ENCODE measurements at places on chromosomes 2 and 18. TPM values are rescaled to one million over a fixed set of nuclear protein-coding genes. Genes with fewer than 3 reads are reported as not detected.

DNA sequence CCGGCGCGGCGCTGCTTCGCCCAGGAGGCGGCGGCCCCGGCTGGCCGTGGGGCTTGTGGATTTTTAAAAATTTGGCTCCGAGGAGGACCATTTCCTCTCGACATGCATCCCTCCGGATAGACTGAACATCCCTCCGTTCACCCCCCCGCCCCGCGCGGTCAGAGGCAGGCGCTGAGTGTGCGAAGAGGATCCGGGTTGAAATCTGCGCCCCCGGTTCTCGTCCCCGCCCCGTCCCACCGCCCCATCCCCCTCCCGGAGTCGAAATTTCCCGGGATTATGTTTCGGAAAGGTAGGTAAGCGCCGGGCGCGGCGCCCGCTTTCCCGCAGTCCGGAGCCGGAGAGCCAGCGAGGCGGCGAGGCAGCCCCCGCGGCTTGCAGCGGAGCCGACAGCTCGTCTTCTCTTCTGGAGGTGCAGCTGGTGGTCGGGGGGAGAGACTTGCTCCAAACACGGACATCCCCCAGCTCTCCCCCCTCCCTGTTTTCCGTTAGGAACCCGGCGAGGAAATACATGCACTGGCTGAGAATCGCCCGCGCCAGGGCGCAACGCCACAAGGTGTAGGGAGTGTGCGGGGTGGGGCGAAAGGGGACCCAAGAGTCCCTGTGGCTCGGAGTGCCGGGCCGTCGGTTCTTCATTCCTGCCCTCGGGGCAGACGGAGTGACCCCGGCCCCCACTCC lies at the start of gene PRKCE:
Gene PRKCE, plus strand, starts transcription at position 261 of the 675 bp plus-strand sequence.
- no peaks in the 10 kb centered on the region for H3K36me3 ChIP-seq
- H3K4me3 ChIP-seq, result peak within 1 kb of the TSS; percentile 92
- no peaks in the 10 kb centered on the region for H3K27me3 ChIP-seq
- peak; percentile 85 for DNase-seq

- H3K27me3 ChIP-seq, result peaks cover 2% of the 10 kb centered on the region
- no peak for DNase-seq
- H3K4me1 ChIP-seq, result no peaks in the 10 kb centered on the region
- no peak overlapping the region for H3K4me3 ChIP-seq
Observed at GRCh38 chr18:31049189-31049588, 6.6 kb upstream of the DSC3 start.

- H3K27ac ChIP-seq, result no peak overlapping the region
- H3K27me3 ChIP-seq, result no peaks in the 10 kb centered on the region
- no peaks in the 10 kb centered on the region for H3K4me1 ChIP-seq
- H3K36me3 ChIP-seq, result no peaks in the 10 kb centered on the region
Observed at GRCh38 chr2:187165936-187166610, 282.0 kb downstream of the CALCRL start.

DNA sequence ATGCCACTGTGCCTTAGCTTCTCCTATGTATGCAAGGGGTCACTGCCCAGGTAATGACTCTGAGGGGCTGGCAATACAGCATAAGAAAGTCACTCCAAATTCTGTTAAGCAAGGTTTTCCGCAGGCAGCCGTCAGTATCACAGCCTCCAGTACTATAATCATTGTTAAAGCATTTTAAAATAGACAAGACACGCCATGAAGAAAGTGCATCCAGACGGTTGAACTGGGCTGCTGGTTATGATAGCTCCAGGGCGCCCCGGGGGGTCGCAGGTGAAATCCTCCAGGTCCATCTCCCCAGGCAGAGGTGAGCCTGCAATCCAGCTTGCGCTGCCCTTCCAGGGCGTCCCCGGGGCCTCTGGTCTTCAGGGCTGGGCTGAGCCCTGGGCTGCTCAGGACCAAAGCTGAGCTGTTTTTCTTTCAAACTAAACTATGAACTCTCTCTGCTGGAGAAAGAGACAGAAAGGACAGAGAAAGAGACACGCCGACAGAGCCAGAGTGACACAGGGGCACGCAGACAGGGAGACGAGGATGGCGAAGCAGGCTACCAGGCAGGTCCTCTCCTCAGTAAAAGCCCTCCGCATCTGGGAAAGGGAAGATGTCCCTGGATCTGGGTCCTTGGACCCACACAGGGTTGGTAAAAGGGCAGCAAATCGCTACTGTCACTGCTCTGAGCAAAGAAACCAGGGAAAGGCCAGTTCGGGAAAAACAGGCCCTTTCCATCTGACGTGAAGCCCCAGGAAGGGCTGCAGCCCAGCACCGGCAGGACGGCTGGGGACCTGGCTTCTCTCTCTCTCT lies 2.1 kb upstream of the TWIST2 start:
- no peaks in the 10 kb centered on the region for H3K36me3 ChIP-seq
- DNase-seq, result no peak
- H3K4me1 ChIP-seq, result peaks cover 8% of the 10 kb centered on the region
- H3K4me3 ChIP-seq, result no peak overlapping the region
- no peak overlapping the region for H3K27ac ChIP-seq

GRCh38 chr2:65435625-65436168 lies 3.3 kb upstream of the SPRED2 start:
- peak overlapping the region; percentile 95 for H3K27ac ChIP-seq
- DNase-seq, result peak; percentile 93
- no peaks in the 10 kb centered on the region for H3K36me3 ChIP-seq
- peaks cover 16% of the 10 kb centered on the region for H3K4me1 ChIP-seq
- peak overlapping the region; percentile 67 for H3K4me3 ChIP-seq

The TMEM247 gene
- not detected for total RNA-seq

GRCh38 chr18:46158499-46158898 lies 54.3 kb downstream of the HAUS1 start:
- H3K27me3 ChIP-seq, result no peaks in the 10 kb centered on the region
- no peaks in the 10 kb centered on the region for H3K36me3 ChIP-seq
- DNase-seq, result no peak
- H3K4me1 ChIP-seq, result no peaks in the 10 kb centered on the region
- H3K4me3 ChIP-seq, result no peak overlapping the region
- no peak overlapping the region for H3K27ac ChIP-seq

The EFEMP1 gene
- 301 TPM for total RNA-seq

- no peak for DNase-seq
- H3K27me3 ChIP-seq, result no peaks in the 10 kb centered on the region
- no peak overlapping the region for H3K4me3 ChIP-seq
- peaks cover 36% of the 10 kb centered on the region for H3K36me3 ChIP-seq
- peaks cover 14% of the 10 kb centered on the region for H3K4me1 ChIP-seq
- H3K27ac ChIP-seq, result no peak overlapping the region
Observed at GRCh38 chr2:240591226-240591625, 4.7 kb downstream of the CAPN10 start.

The TEKT4 gene
- not detected for total RNA-seq

- no peak overlapping the region for H3K4me3 ChIP-seq
- DNase-seq, result no peak
- no peaks in the 10 kb centered on the region for H3K27me3 ChIP-seq
- H3K36me3 ChIP-seq, result no peaks in the 10 kb centered on the region
- no peaks in the 10 kb centered on the region for H3K4me1 ChIP-seq
- no peak overlapping the region for H3K27ac ChIP-seq
Observed at GRCh38 chr2:156653675-156654074, 217.5 kb downstream of the GPD2 start.

- no peak for DNase-seq
- no peaks in the 10 kb centered on the region for H3K4me1 ChIP-seq
- H3K36me3 ChIP-seq, result peaks cover 5% of the 10 kb centered on the region
- H3K27me3 ChIP-seq, result no peaks in the 10 kb centered on the region
Observed at GRCh38 chr18:70132999-70133398, 72.5 kb downstream of the RTTN start.

GRCh38 chr2:133977405-133977804 lies 276.5 kb upstream of the MGAT5 start:
- no peak for DNase-seq
- no peak overlapping the region for H3K4me3 ChIP-seq
- H3K27ac ChIP-seq, result no peak overlapping the region
- no peaks in the 10 kb centered on the region for H3K36me3 ChIP-seq
- no peaks in the 10 kb centered on the region for H3K27me3 ChIP-seq

DNA sequence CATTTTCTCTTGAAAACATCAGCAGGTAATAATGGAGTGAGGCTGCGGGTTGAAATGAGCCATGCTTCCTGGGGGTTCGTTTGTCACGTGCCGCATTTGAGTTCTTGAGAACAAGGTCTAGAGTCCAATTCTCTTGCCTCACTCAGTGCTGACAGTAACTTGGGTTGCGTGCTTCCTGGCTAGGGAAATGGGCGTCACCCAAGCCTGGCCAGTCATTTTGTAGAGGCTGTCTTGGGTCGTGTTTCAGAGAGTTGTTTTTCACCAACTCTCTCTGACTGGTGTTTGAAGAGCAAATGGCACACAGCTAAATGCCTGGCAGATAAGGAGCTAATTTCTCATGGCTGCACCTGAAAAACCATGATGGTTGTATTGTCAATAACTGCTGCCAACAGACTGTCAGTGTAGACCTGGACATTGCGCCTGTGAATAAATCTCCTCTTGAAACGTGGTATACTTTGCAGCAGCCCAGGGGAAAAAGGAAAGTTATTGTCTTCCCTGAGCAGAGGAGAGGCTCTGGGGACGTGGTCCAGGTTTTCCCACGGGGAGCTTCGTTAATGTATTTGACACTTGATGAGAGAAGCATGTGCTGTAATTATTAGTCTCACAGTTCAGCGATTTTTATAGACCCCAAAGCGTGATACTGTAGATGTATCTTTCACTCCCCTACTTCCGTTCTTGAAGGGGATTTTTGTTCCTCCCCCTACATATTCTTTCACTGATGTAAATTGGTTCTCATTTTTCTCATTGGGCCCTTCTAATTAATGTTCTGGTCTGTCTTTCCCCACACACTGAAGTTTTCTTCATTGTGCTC lies 196.0 kb downstream of the FHOD3 start:
- no peaks in the 10 kb centered on the region for H3K36me3 ChIP-seq
- H3K27ac ChIP-seq, result no peak overlapping the region
- H3K27me3 ChIP-seq, result no peaks in the 10 kb centered on the region

The UBR3 gene
- total RNA-seq, result 42.8 TPM

The LTBP1 gene
- 36.0 TPM for total RNA-seq

- no peak overlapping the region for H3K4me3 ChIP-seq
- DNase-seq, result no peak
- no peak overlapping the region for H3K27ac ChIP-seq
- peaks cover 93% of the 10 kb centered on the region for H3K36me3 ChIP-seq
- H3K27me3 ChIP-seq, result no peaks in the 10 kb centered on the region
- no peaks in the 10 kb centered on the region for H3K4me1 ChIP-seq
Observed at GRCh38 chr2:71385012-71385411, 53.4 kb downstream of the ZNF638 start.

GRCh38 chr2:239792405-239793084 lies 232.6 kb downstream of the NDUFA10 start:
- no peak overlapping the region for H3K4me3 ChIP-seq
- no peaks in the 10 kb centered on the region for H3K27me3 ChIP-seq
- H3K4me1 ChIP-seq, result no peaks in the 10 kb centered on the region
- H3K27ac ChIP-seq, result no peak overlapping the region

- H3K4me1 ChIP-seq, result peaks cover 7% of the 10 kb centered on the region
- no peak for DNase-seq
- no peak overlapping the region for H3K4me3 ChIP-seq
- H3K36me3 ChIP-seq, result no peaks in the 10 kb centered on the region
- H3K27ac ChIP-seq, result no peak overlapping the region
Observed at GRCh38 chr2:235264512-235264911, 229.3 kb upstream of the AGAP1 start.

GRCh38 chr2:109242210-109242653 lies 113.2 kb downstream of the SH3RF3 start:
- no peak overlapping the region for H3K4me3 ChIP-seq
- peak; percentile 53 for DNase-seq
- peaks cover 51% of the 10 kb centered on the region for H3K4me1 ChIP-seq
- no peaks in the 10 kb centered on the region for H3K27me3 ChIP-seq
- peak overlapping the region; percentile 85 for H3K27ac ChIP-seq

DNA sequence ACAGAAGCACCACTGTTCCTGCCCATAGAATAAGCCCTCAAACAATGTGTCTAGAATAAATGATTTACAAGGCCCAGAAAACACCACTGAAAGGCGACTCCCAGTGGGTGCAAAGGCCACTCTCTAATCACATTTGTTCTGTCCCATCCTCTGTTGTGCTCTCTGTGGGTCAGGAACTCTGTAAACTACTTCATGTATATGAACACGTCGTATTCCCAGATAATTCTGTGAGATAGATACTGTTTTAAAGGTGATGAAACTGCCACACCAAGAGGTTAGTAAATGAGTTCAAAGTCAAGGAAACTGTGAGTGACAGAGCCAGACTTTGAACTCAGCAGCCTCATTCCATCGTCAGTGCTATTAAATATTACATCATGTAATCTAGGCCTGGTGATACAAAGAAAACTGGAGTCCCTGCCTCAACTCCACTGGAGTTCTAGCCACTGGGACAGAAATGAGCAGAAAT lies 269.7 kb upstream of the DCC start:
- no peaks in the 10 kb centered on the region for H3K36me3 ChIP-seq
- H3K27ac ChIP-seq, result no peak overlapping the region
- H3K4me1 ChIP-seq, result no peaks in the 10 kb centered on the region

DNA sequence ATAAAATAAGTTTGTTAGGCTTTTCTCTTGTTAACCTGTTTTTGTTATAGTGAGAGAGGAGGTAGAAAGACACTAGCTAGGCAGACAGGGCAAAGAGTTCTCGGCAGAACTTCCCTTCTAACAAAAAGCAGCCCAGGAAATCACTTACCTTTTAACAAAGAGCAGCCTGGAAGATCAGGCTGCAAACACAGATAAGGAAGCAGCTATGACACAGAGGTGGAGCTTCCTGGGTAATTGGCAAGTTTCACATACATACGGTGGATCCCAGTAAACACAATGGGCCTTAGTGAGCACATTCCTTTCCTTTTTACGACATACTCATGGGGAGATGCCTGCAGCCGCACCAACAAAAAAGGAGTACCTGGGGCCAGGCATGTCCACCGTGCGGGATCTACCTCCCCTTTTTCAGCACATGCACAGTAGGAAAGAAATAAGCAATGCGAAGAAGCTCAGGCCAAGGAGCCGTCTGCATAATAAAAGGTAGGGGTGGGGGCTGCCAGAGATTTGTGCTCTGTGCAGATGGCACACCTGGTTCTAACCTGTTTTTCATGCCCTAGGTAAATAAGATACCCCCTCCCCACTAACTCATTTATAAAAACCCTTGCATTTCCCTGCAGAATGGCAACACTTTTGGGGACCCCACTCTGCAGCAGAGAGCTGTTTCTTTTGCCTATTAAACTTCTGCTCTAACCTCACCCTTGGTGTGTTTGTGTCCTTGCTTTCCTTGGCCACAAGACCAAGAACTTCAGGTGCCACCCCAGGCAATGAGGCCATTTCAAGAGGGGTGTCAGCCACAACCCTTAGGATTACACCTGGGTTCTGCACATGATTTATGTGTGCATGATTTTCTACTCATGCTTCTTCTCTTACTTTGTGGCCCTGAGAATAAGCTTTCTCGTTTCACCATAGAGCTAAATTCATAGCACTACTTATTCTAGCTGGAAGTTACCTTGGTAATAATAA lies 26.5 kb downstream of the MDH1 start:
- H3K36me3 ChIP-seq, result no peaks in the 10 kb centered on the region
- no peak for DNase-seq
- no peak overlapping the region for H3K27ac ChIP-seq
- H3K4me3 ChIP-seq, result no peak overlapping the region
